ENCODE measurements at places on chromosomes 4 and X. TPM values are rescaled to one million over a fixed set of nuclear protein-coding genes. Genes with fewer than 3 reads are reported as not detected.
A peak's percentile ranks its signal among the peaks of the same experiment; 100 is the strongest.

DNA sequence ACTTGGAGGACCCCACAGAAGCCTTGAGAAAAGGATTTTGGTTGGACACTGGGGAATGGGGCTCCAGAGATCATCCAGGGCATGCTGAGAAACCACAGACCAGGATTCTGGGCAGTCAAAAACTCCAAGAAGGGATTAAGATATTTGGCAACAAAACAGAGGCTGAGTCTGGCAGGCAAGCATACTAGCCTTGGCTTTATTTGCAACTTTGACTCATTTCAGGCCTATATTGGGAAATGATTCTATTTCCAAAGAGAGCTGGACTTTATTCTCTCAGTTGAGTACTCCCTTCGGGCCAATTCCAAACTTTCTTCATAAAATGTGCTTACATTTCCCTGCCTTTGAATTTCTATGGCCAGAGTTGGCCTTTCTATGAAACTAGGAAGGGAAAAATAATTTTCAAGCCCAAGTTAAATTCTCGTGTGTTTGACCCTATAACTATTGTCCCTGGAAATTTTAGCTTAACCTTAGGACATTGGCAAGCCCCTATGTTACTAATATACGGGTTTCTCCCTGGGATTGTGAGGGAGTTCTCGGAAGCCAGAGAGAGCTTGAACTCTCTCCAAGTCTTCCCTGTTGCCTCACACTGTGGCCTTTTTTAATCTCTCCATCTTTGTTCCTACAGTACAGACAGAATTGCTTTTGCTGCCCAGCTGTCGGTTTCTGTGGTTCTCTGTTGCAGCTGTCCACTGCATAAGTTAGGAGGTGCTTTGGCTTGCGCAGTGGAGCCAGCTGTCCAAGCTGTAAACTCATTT lies 112.6 kb upstream of the FAM9A start:
- H3K4me3 ChIP-seq = no peak overlapping the region
- peak; percentile 39 for DNase-seq
- peaks cover 2% of the 10 kb centered on the region for H3K4me1 ChIP-seq
- H3K27ac ChIP-seq = no peak overlapping the region
- no peaks in the 10 kb centered on the region for H3K27me3 ChIP-seq

GRCh38 chr4:166128403-166128802 lies 255.4 kb downstream of the TLL1 start:
- H3K4me1 ChIP-seq = no peaks in the 10 kb centered on the region
- DNase-seq = no peak
- no peak overlapping the region for H3K27ac ChIP-seq
- H3K27me3 ChIP-seq = no peaks in the 10 kb centered on the region
- no peaks in the 10 kb centered on the region for H3K36me3 ChIP-seq

- peaks cover 4% of the 10 kb centered on the region for H3K27me3 ChIP-seq
- no peak overlapping the region for H3K27ac ChIP-seq
- H3K4me1 ChIP-seq = peaks cover 3% of the 10 kb centered on the region
Measured at GRCh38 chr4:1409491-1410425, 3.5 kb upstream of the NKX1-1 start.

AMER1 gene
- 14.2 TPM for total RNA-seq
